GM12878 (cell line): ENCODE measurements at places on chromosomes 12 and 14. TPM values are rescaled to one million over a fixed set of nuclear protein-coding genes. Genes with fewer than 3 reads are reported as not detected.

Gene OLR1
- 0.08 TPM in 1 of 2 replicates, not detected in the other for total RNA-seq

Gene C1QL4
- total RNA-seq, result not detected in 2 replicates

Gene FERMT2
- 22.6 and 26.6 TPM in 2 replicates for total RNA-seq

DNA sequence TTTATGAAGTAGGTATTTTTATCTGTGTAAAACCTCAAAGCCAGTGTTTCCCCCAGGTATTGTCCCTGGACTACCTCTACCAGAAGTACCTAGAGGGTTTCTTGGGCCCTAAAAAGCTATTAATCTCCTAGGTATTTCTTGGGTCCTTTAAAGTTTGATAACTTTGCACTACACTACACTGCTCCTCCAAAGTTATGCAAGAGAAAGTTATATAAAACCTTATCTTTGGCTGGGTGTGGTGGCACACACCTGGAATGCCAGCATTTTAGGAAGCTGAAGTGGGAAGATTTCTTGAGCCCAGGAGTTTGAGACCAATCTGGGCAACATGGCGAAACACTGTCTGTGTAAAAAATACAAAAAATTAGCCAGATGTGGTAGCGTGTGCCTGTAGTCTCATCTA, 34.9 kb downstream of the PTPN21 start:
- no peak for DNase-seq
- no peak overlapping the region for H3K4me3 ChIP-seq
- no peaks in the 10 kb centered on the region for H3K4me1 ChIP-seq
- no peak overlapping the region for H3K27ac ChIP-seq
- H3K36me3 ChIP-seq, result no peaks in the 10 kb centered on the region
- no peaks in the 10 kb centered on the region for H3K27me3 ChIP-seq

Gene SLC39A5
- total RNA-seq, result 0.29 and 0.56 TPM in 2 replicates

DNA sequence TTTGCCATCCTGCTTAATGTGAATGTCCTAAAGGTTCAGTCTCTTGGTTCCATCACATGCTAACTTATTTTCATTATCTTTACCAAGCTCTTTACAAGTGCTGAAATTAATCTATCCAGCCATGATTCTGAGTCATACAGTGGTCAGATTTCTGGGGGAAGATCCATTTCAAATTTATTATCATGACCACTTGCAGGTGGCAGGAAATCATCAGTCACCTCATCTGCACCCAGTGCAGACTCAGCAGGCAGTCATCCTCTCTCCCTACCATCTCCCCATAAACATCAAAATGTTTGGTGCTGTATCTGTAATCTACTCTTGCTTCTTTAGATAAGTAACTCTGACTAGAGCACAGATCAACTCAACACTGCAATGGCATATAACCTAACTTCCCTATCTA, 23.5 kb downstream of the ATG14 start:
- DNase-seq, result no peak
- no peak overlapping the region for H3K27ac ChIP-seq
- peaks cover 7% of the 10 kb centered on the region; the same call in 1 of the 2 replicates for H3K36me3 ChIP-seq
- H3K27me3 ChIP-seq, result no peaks in the 10 kb centered on the region

DNA sequence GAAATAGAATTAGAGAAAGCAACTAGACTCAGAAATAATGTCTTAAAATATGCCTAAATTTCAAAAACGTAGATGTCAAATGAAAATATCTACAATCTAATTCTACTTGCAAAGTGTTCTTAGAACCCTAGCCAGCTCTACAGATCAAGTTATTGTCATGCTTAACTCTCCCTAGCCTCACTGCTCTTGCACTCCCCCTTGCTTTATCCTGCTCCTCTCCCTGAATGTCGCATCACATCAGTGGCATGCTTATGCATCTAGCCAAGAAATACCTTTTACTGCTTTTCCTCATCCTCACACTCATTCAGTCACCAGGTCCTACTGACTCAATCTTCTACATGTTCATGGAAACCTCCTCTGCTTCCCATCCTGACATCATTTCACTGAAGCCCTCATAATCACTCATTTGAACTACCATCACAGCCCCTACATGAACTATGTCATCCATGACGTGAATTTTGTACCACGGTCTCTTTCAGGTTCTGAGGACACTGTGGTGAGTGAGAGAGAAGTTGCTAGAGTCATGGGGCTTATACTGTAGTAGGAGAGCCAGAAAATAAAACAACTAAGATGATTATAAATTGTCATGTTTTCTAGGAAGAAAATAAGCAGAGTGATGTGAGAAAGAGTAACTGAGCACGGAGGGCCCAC, 22.6 kb upstream of the CRACR2A start:
- no peak for DNase-seq
- H3K4me3 ChIP-seq, result no peak overlapping the region
- no peaks in the 10 kb centered on the region for H3K4me1 ChIP-seq
- H3K27ac ChIP-seq, result no peak overlapping the region
- no peaks in the 10 kb centered on the region for H3K36me3 ChIP-seq
